ENCODE measurements at places on chromosomes 7 and 10.

GRCh38 chr10:99656199-99657064, 2.9 kb upstream of the ENTPD7 start:
- no peak overlapping the region for H3K4me3 ChIP-seq

DNA sequence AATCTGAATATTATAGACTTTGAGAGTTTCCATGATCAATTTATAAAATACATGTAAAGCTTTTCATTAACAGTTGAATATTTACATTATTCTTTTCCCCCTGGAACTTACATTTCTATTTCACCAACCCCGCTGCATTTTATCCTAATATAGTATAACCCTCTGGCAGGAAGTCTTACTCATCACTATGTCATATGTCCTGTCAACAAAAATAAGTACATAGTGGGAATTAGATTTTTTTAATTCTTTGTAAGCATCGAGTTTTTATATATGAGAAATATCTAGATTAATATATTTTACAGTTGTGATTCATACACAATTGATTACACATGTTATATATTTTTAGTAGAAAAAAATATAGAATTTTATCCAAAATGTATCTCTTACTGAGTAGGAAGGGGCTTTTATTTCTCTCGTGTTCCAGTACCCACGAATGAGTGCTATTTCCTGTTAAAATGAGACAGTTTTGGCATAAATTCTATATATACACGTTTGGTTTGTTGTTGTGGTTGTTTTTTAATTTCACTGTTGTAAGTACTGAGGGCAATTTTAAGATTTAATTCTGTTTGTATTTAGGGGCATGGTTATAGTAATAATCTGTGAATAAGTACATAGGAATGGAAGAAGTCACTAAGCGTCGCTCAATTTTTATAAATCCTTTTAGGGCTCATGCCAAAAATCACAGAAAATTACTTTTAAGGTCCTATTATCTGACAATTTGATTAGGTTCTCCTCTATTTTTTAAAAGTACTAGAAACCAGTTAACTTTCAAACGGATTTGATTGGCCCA, 87.1 kb downstream of the HECW1 start:
- H3K27ac ChIP-seq = no peak overlapping the region
- H3K27me3 ChIP-seq = peaks cover 8% of the 10 kb centered on the region
- H3K4me3 ChIP-seq = no peak overlapping the region
- no peak for DNase-seq
- no peaks in the 10 kb centered on the region for H3K4me1 ChIP-seq

- H3K27ac ChIP-seq = peak overlapping the region; percentile 99
- peaks cover 30% of the 10 kb centered on the region for H3K36me3 ChIP-seq
- H3K4me3 ChIP-seq = peak overlapping the region; percentile 94
- no peak for DNase-seq
- H3K4me1 ChIP-seq = peaks cover 14% of the 10 kb centered on the region
Measured at GRCh38 chr10:75211007-75211691, 553 bp downstream of the VDAC2 start.

DNA sequence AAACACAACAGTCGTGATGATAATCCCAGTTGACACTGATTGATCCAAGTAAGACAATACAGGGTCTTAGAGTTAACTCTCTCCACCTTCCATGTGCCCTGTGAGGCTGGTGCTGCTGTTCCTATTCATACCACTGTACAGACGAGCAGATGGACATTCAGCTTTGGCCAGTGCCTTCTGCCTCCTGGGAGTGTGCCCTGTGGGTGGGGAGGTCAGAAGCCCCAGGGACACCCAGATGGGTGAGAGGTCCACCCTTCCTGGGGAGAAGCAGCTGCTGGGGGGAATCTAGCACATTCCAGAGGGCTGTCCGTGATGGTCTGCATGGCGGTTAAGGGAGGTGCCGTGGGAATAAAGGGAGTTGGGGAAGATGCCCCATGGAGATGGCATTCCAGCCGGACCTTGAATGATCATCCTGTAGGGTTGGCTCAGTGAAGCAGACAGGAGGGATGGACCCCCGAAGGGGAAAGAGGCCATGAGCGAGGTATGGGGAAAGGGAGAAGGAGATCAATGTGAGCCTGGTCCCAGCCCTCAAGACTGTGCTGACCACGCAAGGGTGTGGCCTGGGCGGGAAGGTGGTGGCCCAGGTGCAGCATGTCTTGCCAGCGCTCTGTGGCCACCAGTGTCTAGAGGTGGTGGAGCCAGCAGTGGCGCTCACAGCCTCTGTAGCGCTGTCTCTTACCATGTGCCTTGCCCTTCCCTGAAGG, 74.0 kb downstream of the ADCY1 start:
- H3K27me3 ChIP-seq = peaks cover 5% of the 10 kb centered on the region
- H3K36me3 ChIP-seq = no peaks in the 10 kb centered on the region
- H3K27ac ChIP-seq = no peak overlapping the region
- no peak overlapping the region for H3K4me3 ChIP-seq
- no peaks in the 10 kb centered on the region for H3K4me1 ChIP-seq
- DNase-seq = no peak

DNA sequence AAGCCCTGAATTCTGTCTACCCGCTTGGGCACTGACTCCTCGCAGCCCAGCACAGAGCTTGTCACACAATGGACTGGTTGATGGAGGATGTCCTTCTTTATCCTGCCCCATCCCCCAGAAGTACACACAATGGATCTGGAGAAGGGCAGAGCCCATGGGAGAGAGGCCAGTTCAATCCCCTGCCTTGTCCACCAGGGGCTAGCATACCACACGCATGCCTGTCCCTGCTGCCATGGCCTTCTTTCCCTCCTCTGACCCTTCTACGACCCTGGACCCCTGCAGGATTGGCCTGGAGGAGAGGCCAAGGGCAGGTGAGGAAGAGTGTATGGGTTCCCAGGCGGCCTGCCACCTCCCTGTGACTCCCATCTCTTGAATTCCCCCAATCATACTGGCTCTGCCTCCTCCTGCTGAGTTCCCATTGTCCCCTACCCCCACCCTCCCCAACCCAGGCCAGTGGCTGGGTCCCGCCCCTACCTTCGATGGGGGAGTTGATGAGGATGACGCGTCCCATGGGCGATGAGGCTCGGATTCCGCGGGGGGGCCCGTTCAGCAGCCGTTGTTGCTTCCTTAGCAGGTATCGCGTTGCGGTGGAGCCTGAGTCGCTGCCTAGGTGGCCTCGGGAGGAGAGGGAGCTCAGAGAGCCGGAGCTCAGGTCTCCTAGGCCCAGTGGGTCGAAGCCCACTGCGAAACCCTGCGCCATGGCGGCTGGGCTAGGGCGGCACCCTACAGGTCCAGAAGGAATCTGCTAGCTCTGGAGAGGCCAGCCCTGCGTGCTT, 1.2 kb downstream of the PDZD7 start:
- no peak overlapping the region for H3K27ac ChIP-seq
- H3K27me3 ChIP-seq = no peaks in the 10 kb centered on the region
- DNase-seq = no peak
- no peaks in the 10 kb centered on the region for H3K36me3 ChIP-seq
- H3K4me3 ChIP-seq = no peak overlapping the region

GRCh38 chr7:7236041-7236440, 53.7 kb downstream of the C1GALT1 start:
- no peak overlapping the region for H3K27ac ChIP-seq
- H3K4me1 ChIP-seq = no peaks in the 10 kb centered on the region
- H3K36me3 ChIP-seq = no peaks in the 10 kb centered on the region
- H3K27me3 ChIP-seq = no peaks in the 10 kb centered on the region
- no peak overlapping the region for H3K4me3 ChIP-seq
- DNase-seq = no peak

DNA sequence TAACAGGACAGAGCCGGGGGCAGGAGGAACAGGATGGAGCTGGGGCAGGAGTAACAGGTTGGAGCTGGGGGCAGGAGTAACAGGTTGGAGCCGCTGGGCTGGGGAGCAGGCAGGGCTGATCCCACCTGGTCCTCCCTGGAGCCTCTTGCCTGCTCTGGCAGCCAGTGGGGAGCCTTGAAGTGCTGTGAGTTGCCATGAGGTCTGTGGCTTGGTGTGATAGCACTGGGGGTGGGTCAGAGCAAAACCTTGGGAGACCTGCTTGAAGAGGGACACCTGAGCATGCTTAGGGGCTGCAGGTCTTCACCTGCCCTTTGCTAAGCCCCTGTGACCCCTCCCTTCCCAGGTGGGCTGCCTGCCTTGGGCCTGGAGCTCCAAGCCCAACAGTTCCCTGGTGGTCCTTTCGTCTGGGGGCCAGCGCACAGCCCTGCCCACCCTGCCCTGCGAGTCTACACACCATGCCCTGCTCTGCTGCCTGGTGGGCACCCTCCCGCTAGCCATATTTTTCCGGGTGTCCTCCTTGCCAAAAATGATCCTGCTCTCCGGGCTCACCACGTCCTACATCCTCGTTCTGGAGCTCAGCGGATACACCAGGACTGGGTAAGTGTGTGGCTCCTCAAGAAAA, 111.6 kb downstream of the ADCY1 start:
- H3K27me3 ChIP-seq = peaks cover 3% of the 10 kb centered on the region
- H3K27ac ChIP-seq = no peak overlapping the region
- H3K4me1 ChIP-seq = no peaks in the 10 kb centered on the region
- DNase-seq = no peak
